ENCODE measurements at places on chromosomes 12 and 14. TPM values are rescaled to one million over a fixed set of nuclear protein-coding genes. Genes with fewer than 3 reads are reported as not detected.

GRCh38 chr14:54450535-54450934 is 9.4 kb upstream of the CNIH1 start:
- H3K27ac ChIP-seq, result no peak overlapping the region
- no peak for DNase-seq
- H3K4me1 ChIP-seq, result no peaks in the 10 kb centered on the region
- no peaks in the 10 kb centered on the region for H3K27me3 ChIP-seq
- no peaks in the 10 kb centered on the region for H3K36me3 ChIP-seq
- H3K4me3 ChIP-seq, result no peak overlapping the region

- H3K4me1 ChIP-seq, result no peaks in the 10 kb centered on the region
- H3K4me3 ChIP-seq, result no peak overlapping the region
- no peaks in the 10 kb centered on the region for H3K27me3 ChIP-seq
- H3K27ac ChIP-seq, result no peak overlapping the region
- no peaks in the 10 kb centered on the region for H3K36me3 ChIP-seq
Observed at GRCh38 chr14:100058777-100059437, 6.3 kb upstream of the EVL start.

DNA sequence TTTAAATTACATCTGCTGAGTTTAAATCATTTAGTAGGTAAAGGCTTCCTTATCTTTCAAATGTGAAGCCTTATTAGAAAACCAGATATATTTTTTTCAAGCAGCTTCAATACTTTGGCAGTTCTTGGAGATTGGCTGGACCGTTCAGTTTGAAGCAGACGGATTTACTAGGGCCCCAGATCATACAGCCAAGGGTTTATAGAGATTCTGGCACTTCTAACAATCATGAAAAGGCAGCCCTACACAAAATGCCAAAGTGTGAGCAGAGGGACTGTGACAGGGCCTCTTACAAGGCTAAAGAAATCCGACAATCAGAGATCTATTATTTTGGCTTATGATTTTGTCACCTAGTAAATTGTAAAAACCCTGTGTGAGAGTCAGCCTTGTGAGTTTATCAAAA is 162.8 kb upstream of the SLC38A2 start:
- no peaks in the 10 kb centered on the region for H3K4me1 ChIP-seq
- H3K27ac ChIP-seq, result no peak overlapping the region
- DNase-seq, result no peak
- no peak overlapping the region for H3K4me3 ChIP-seq
- H3K27me3 ChIP-seq, result no peaks in the 10 kb centered on the region

DNA sequence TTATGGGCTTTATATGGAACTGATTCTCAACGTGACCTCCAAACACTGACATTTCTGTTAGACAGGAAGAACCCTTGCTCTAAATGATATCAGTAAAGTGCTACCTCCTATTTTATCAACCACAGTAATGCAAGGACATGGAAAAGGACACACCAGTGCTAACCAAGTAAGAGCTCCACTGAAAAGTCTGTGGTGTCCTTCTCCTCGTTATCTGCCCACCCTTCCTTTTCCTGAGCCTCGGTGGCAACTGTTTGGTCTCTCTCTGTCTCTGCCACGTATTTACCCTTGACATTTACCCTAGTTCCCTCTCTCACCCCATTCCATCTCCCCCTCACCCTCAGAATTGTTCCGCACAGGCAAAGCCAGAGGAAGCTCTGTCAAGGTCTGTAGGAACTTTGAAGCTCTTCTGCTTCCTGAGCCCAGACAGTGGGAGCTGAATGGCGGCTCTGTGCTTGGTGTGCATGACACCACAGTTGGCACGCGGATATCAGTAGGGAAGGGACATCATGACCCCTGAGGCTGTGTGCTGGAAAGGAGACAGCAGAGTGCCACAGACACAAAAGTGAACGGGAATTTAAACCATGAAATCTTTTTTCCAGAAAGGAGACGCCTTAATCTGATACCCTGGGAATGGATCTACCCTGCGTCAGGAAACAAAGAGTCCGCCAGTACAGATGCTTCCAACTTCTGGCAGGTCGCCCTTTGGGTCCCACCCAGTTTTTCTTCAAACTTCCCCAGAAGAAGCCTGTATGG is 50.8 kb downstream of the NTN4 start:
- no peak overlapping the region for H3K4me3 ChIP-seq
- no peaks in the 10 kb centered on the region for H3K27me3 ChIP-seq
- no peak overlapping the region for H3K27ac ChIP-seq
- DNase-seq, result no peak
- no peaks in the 10 kb centered on the region for H3K4me1 ChIP-seq

GRCh38 chr14:21258889-21259787 is 10.1 kb downstream of the HNRNPC start:
- H3K4me3 ChIP-seq, result peak overlapping the region; percentile 19
- H3K27me3 ChIP-seq, result no peaks in the 10 kb centered on the region
- DNase-seq, result no peak
- peaks cover 83% of the 10 kb centered on the region for H3K36me3 ChIP-seq

DNA sequence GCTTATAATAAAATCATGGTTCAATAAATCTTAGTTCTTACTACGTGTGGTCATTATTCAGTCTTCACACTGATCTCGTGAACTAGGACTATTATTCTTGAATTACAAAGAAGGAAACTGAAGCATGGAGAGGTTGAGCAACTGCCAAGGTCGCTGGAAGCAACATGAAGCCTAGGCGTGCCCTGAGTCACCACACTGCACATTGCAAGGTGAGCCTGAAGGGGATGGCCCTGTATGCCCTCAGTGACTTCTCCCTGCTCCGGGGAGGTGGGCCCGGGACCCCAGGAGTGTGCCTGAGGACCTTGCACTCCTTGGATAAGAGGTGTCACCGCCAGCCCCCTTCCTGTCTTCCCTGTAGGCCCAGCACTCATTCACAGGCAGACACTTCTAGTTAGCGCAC is 161.6 kb downstream of the CACNA1C start:
- H3K36me3 ChIP-seq, result no peaks in the 10 kb centered on the region
- DNase-seq, result no peak
- peaks cover 9% of the 10 kb centered on the region for H3K4me1 ChIP-seq
- H3K27me3 ChIP-seq, result no peaks in the 10 kb centered on the region

DNA sequence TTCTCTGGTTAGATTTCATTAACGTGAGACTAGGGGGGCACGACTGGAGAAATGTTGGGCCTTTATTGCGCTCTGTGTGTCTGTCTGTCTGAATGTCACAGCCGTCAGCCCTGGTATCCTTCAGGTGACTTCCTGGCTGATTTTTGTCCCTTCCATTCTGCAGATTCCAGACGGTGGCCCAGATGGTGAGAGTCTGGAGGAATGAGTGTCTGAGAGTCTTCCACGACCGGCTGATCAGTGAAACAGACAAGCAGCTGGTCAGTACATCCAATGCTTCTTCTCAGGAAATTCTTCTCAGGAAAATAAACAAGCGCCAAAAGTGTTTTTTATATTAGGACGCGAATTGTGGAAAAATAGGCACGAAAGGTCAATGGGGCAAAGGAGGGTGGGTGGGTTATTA is 93.5 kb downstream of the CCDC92 start:
- no peaks in the 10 kb centered on the region for H3K36me3 ChIP-seq
- H3K27me3 ChIP-seq, result no peaks in the 10 kb centered on the region
- no peak overlapping the region for H3K27ac ChIP-seq
- DNase-seq, result no peak
- H3K4me3 ChIP-seq, result no peak overlapping the region
- no peaks in the 10 kb centered on the region for H3K4me1 ChIP-seq

DNA sequence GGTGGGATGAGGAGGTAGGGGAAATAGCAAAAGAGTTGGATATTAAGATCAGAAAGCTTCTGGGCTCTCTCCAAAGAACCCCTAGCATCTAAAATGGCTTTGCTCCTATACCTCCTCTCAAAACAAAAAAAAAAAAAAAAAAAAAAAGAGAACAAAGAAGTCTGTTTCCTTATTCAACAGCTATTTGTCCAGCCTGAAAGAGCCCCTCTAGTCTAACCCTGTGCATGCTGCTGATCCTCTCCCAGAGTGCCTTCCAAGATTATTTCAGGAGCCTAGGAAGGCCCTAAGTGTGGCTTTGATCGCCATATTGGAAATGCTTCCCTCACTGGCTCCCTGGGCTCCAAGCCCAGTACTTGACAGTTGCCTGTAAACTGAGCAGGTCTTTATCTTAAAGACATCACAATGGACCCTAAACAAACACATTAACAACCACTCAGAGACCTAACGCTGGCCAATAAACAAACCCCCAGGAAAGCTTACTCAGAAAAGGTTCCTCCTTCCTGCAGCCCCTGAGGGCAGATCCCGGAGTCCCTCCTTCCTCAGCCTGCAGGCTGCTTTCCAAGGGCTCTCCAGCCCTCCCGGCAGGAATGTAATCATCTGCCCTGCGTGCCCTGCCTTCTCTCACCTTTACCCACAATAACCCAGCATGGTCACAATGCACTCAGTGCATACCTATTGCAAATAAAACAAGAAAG is 17.4 kb upstream of the COL2A1 start:
- H3K4me3 ChIP-seq, result no peak overlapping the region
- peaks cover 15% of the 10 kb centered on the region for H3K4me1 ChIP-seq
- no peak overlapping the region for H3K27ac ChIP-seq
- peak; percentile 94 for DNase-seq

DNA sequence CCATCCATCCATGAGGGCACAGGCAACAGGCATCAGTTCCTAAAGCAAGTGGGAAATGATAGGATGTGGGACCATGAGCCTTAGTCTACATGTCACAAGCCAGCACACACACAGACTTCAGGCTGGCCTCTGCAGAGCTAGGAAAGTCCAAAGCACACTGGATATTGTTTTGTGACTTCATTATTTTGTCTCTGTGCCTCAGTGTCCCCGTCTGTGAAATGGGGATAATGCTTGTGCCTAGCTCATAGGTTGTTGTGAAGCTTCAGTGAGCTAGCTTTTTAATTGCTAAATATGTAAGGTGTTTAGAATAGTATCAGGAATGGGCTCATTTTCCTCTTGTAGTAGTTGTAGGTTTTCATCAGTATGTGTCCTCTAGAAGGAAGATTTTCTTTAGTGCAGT is 27.0 kb upstream of the PLEK2 start:
- no peak overlapping the region for H3K4me3 ChIP-seq
- H3K4me1 ChIP-seq, result peaks cover 11% of the 10 kb centered on the region
- DNase-seq, result no peak
- no peaks in the 10 kb centered on the region for H3K36me3 ChIP-seq
- no peak overlapping the region for H3K27ac ChIP-seq
- H3K27me3 ChIP-seq, result no peaks in the 10 kb centered on the region

DNA sequence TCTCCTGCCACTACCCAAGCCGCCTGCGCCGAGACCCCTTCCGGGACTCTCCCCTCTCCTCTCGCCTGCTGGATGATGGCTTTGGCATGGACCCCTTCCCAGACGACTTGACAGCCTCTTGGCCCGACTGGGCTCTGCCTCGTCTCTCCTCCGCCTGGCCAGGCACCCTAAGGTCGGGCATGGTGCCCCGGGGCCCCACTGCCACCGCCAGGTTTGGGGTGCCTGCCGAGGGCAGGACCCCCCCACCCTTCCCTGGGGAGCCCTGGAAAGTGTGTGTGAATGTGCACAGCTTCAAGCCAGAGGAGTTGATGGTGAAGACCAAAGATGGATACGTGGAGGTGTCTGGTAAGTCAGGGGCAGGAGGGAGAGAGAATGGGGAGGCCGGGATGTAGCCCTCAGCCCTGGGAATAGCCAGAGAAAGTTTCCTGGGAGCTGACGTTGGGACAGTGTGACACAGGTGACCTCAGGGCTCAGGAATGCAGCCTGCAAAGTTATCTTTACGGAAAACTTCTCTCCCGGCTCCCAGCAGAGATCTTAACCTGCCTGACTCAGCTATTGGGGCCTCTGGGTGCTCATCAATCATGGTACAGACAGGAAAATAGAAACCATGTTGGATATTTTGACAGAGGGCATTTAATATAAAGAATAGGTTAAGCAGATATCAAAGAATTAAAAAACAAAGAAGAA is 747 bp downstream of the HSPB8 start:
- no peaks in the 10 kb centered on the region for H3K27me3 ChIP-seq
- peaks cover 43% of the 10 kb centered on the region for H3K4me1 ChIP-seq
- peak; percentile 83 for DNase-seq
- no peaks in the 10 kb centered on the region for H3K36me3 ChIP-seq

DNA sequence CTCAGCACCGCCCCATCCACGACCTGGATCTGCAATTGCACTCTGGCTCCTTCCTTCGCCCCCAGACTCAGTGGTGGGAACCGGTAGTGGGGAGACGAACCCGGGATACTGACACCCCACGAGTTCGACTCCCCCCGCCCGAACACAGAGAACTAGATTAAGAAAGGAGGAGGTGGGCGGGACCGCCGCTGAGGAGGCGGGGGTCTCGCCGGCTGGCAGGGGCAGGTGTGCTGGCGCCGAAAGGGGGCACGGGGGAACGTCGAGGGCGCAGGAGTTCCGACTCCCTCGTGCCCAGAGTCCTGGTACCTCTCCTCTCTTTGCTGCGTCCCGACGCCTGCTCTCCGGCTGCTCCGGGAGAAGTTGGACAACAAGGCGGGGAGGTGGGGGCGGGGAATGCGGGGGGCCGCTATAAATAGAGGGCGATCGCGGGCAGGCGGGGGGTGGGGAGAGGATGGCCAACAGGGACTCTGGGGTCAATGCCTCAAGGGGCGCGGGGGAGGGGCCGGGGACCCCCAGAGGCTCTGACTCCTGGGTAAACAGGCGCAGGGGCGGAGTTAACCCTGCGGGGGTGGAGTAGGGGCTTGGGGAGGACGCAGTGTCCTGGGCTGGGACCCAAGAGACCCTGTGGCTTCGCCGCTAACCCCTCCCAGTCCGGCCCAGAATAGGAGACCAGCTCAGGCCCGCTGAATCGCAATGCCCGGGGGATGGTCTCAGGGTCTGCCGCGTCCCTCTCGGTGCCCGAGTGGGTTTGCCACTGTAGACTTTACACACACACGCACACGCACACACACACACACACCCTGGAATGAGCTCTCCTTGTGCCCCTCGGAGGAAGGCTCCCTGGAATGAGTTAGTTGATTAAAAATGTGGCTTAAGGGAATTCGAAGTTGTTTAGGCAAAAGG is 761 bp upstream of the NDRG2 start:
- H3K4me3 ChIP-seq, result peak overlapping the region; percentile 70
- DNase-seq, result peak; percentile 85
- peak overlapping the region; percentile 94 for H3K27ac ChIP-seq
- peaks cover 31% of the 10 kb centered on the region for H3K4me1 ChIP-seq

GRCh38 chr14:91114079-91115065 is 499 bp downstream of the DGLUCY start:
- no peaks in the 10 kb centered on the region for H3K27me3 ChIP-seq
- H3K27ac ChIP-seq, result peak overlapping the region; percentile 89
- H3K4me1 ChIP-seq, result peaks cover 41% of the 10 kb centered on the region
- peak; percentile 94 for DNase-seq
- peak overlapping the region; percentile 46 for H3K4me3 ChIP-seq
- H3K36me3 ChIP-seq, result no peaks in the 10 kb centered on the region

DNA sequence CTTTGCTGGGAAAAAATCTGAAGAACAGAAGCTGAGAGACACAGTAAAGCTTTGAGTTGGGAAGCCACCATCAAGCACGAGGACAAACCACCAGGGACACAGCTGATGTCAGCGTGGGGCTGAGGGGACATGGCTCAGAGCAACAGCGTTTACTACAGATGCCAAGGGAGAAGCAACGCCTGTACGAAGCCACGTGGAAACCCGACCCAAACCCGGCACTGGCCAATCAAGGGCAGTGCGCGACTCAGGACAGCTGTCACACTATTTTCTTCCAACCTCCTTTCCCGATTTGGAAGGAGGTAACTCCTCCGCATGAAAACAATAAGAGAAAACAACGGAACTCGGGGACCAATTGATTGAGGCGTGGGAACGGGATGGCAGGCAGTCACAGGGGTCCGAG is 20.2 kb upstream of the CHGA start:
- H3K27ac ChIP-seq, result no peak overlapping the region
- no peak overlapping the region for H3K4me3 ChIP-seq
- no peaks in the 10 kb centered on the region for H3K4me1 ChIP-seq
- no peaks in the 10 kb centered on the region for H3K36me3 ChIP-seq

PRKD1 gene
- 3.1 TPM for polyA plus RNA-seq

SERPINA6 gene
- not detected for polyA plus RNA-seq

REC8 gene
- 38.8 TPM for polyA plus RNA-seq

LHX5 gene
- polyA plus RNA-seq, result 0.16 TPM

KITLG gene
- polyA plus RNA-seq, result 2.5 TPM

ERP27 gene
- polyA plus RNA-seq, result not detected

All from GM23338 (cell line).